ENCODE measurements at places on chromosomes 5 and 9.

GRCh38 chr9:22097707-22098106 lies 88.6 kb upstream of the CDKN2B start:
- DNase-seq: no peak

DNA sequence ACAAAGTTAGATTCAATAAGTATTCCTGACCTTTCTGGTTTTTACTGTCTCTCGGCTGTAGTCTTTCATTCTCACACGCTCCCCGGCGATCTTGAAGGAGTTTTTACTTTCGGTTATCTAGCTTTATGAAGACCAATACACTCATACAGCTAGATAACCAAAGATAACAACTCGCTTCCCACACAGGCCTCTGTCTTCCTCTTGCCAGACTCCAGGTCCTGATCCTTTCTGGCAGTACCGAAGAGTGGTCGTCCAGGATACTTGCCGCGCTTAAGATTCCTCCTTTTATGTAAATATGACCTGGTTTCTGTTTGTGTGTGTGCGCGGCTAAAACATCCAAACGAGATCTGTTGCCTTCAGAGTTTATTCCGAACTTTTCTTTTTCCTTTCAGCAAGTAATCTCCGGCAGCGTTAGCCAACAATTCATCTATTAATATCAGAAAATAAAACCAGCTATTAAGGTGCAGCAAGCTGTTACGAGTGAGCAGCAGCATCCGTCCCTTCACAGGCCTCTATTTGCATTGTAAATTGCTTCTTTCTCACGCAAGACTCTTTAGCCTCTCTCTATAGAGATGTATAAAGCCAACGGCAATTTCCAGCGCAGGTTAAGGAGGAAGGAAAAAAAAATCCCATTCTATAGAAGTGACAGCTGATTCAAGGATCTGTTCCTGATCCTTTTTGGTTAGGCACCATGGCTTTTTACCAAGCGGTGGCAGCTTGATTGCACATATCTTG lies 216.1 kb downstream of the MEF2C start:
- DNase-seq: no peak

DNA sequence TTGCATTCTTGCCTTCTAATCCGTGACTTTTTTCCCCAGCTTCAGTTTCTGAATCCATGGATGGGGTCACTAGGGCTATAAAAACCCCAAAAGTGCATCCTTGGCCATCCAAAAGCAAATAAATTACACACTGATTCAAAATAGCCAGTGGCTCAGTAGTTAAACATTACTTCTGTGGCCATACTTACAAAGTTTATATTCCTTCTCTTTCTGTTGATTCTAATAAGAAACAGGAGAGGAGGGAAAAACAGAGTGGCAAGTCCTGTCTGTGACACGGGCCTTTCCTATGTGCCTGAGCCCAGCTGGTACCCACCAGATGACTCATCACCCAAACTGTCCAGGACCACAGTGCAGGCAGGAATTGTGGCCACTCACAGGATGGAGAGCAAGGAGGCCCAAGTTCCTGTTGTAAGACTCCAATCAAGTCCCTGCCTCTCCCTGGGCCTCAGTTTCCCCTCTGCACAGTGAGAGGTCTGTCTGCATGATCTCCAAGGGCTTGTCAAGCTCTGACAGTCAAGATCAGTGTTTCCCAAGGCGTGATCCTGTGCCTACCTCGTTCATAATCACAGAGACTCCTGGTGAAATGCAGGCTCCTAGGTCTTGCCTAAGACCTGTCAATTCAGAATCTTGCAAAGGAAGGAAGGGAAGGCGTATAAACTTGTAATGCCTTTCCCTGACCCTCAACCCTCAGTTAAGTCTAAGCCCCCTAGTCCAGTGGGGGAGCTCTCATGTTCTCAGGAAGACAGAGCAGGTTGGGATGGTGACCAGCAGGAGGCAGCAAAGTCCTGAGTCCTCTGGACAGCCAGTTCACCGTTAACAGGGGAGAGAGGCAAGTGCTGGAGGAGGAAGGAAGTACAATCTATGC lies 29.5 kb downstream of the TNIP1 start:
- peak; percentile 19 for DNase-seq

- DNase-seq: no peak
Observed at GRCh38 chr5:172972552-172972951, 11.0 kb upstream of the ATP6V0E1 start.

DNA sequence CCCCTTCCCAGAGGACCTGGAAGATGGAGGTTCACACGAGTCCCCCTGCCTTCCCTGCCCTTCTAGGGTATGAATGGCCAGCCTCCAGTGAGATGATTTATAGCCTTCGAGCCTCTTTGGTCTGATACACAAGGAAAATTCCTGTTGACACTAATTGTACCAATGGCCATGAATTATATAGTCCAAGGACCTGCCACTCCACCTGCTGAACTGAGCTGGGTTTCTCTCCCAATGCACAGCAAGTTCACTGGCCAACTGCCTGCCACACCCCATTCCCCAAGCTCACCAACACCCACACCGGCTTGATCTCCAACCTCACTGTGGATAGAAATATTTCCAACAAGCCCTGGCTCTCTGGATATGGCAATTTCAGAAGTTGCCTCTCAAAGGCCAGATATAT lies 9.3 kb upstream of the ADRA1B start:
- no peak for DNase-seq

All from stimulated activated CD8-positive, alpha-beta memory T cell treated with anti-CD3 and anti-CD28 coated beads, Interleukin-4, amount 100 ng/mL, for 1 hour (primary cell).